Keratinocyte (primary cell): ENCODE measurements at places on chromosomes 3 and 15. TPM values are rescaled to one million over a fixed set of nuclear protein-coding genes. Genes with fewer than 3 reads are reported as not detected.

Gene IQCF5
- polyA plus RNA-seq = not detected in 3 replicates

Gene TRIM71
- polyA plus RNA-seq = under 0.01 TPM in 1 of 3 replicates, not detected in the others

Gene RGMA
- 0.18 to 0.32 TPM (median 0.22 TPM) in 3 replicates for polyA plus RNA-seq

Gene ABHD17C
- 11.8 to 27.8 TPM (median 23.3 TPM) in 3 replicates for polyA plus RNA-seq

- no peak overlapping the region for H3K27ac ChIP-seq
- DNase-seq = no peak
- no peak overlapping the region for H3K4me3 ChIP-seq
- no peaks in the 10 kb centered on the region for H3K36me3 ChIP-seq
- H3K4me1 ChIP-seq = peaks cover 18% of the 10 kb centered on the region
These were observed 95.8 kb downstream of the KCNAB1 start for GRCh38 chr3:156216216-156216615.

- H3K27ac ChIP-seq = no peak overlapping the region
- DNase-seq = no peak
- H3K4me3 ChIP-seq = no peak overlapping the region
- no peaks in the 10 kb centered on the region for H3K4me1 ChIP-seq
These were observed 61.2 kb upstream of the MFGE8 start for GRCh38 chr15:88974392-88974791.

DNA sequence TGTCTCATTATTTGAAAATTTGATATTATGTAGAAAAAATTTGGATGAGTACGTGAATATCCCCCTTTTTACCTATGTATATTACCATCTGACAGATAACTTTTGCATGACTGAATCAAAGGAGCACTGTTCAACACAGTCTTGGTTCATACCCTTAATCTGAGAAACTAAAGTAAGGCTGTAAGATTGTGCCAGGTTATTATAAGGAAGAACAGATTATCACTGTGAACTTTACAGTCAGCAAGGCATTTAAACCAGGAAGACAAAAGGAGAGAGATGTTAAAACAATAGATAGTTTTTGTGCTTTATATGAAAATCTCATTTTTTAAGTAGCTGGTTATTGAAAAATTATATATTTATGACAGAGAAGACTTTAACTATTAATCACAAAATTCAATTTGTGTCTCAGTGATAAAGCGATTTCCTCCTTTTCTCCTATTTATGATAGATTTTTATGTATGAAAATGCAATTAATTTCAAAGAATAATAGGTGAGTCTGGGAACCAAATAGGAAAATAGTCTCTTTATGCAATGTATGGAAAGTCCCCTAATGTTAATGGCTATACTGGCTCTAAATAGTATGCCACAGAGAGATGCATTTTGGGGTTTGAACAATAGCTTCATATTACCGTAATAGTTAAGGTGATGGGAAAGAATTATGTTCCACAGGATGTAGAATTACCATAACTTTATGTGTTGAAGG lies 33.4 kb downstream of the PLCL2 start:
- no peak overlapping the region for H3K4me3 ChIP-seq
- no peaks in the 10 kb centered on the region for H3K4me1 ChIP-seq
- no peak overlapping the region for H3K27ac ChIP-seq
- DNase-seq = no peak

DNA sequence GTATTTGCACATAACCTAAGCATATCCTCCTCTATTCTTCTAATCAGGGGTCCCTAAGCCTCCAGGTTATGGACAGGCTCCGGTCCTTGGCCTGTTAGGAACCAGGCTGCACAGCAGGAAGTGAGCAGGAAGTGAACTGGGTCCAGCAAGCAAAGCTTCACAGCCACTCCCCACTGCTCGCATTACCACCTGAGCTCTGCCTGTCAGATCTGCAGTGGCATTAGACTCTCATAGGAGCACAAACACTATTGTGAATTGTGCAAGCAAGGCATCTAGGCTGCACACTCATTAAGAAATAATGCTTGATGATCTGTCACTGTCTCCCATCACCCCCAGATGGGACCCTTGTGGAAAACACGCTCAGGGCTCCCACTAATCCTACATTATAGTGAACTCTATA lies 9.8 kb downstream of the MSL2 start:
- no peak overlapping the region for H3K27ac ChIP-seq
- no peaks in the 10 kb centered on the region for H3K27me3 ChIP-seq
- DNase-seq = no peak
- peaks cover 28% of the 10 kb centered on the region for H3K4me1 ChIP-seq
- no peaks in the 10 kb centered on the region for H3K36me3 ChIP-seq

GRCh38 chr15:101000271-101000681 lies 81.1 kb downstream of the LRRK1 start:
- peaks cover 3% of the 10 kb centered on the region for H3K36me3 ChIP-seq
- H3K4me3 ChIP-seq = no peak overlapping the region
- no peak for DNase-seq
- no peaks in the 10 kb centered on the region for H3K4me1 ChIP-seq
- H3K27ac ChIP-seq = no peak overlapping the region

- H3K36me3 ChIP-seq = no peaks in the 10 kb centered on the region
- no peaks in the 10 kb centered on the region for H3K4me1 ChIP-seq
- no peak overlapping the region for H3K4me3 ChIP-seq
- no peak overlapping the region for H3K27ac ChIP-seq
- no peak for DNase-seq
These were observed 63.9 kb downstream of the ADCY5 start for GRCh38 chr3:123385001-123385401.

DNA sequence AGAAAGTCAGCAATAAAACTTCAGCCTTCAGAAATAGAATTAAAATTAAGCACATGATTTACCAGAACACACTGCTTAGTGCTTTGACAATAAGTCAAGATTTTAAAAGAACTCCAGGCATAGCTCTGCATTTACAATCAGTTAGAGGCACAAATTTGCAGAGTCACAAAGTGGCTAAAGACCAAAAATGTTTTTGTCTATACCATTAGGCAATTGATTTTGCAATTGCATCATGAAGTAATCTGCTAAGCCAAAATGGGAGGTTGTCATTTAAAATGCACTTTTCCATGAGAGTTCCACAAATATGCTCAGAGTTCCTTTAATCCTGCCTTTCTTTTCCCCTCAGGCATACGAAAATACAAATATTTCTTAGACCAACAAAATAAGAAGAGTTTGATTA lies 10.1 kb upstream of the DCP1A start:
- DNase-seq = no peak
- no peaks in the 10 kb centered on the region for H3K36me3 ChIP-seq
- no peak overlapping the region for H3K27ac ChIP-seq
- H3K4me1 ChIP-seq = peaks cover 7% of the 10 kb centered on the region
